Suppressor macrophage (primary cell): ENCODE measurements at places on chromosomes 4 and X.

DNA sequence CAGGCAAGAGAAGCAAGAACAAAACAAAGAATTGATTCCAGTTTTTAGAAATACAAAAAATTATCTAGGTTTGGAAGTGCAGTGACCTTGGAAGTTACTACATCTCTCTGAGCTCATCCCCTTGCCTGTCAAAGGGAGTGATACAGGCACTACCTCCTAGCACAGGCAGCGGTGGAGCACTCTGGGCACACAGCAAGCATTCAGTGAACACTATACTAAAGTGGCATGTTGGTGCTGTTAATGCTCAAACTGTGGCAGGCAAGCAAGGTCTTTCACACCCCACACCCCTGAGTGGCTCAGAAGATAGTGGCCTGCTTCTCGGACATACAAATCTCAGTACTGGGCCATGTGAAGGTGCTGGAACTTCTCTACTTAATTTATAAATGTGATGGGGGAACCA lies 51.2 kb downstream of the DRD5 start:
- DNase-seq, result no peak

DNA sequence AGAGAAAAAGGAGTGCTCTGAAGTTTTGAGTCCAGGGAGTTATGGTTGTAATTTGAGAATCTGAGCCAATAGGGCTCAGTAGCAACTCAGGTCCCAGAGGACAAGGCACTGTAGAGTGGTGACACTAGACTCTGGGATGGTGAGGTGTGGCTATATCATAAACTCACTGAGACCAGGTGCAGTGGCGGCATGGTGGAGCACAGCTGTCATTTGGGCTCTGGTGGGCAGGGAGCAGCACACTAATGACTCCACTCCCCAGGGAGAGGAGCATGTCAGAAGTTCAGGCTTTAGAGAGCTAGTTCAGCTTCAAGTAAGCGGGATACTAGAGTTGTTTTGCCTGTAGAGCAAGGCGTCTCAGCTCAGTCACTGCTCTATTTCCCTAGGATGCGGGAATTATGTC lies 165.4 kb upstream of the USP38 start:
- no peak for DNase-seq

DNA sequence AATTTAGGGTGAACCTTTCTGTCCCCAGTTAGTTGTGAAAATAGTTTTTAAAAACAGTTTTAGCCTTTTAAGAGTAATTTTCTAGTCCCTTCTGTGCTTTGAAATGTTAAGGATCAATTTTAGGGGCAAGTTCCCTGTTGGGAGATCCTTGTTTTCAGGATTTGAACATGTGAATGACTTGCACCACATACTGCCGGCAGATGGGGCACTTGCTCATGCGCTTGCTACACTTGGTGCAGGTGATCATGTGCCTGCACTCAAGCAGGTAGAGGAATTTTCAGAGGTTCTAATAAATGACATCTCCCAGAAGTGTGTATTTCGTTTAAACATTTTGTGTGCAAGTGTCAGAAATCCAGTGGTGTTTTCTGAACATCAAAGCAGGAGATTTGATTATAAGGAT lies 195.9 kb downstream of the CHM start:
- DNase-seq, result peak; percentile 14

DNA sequence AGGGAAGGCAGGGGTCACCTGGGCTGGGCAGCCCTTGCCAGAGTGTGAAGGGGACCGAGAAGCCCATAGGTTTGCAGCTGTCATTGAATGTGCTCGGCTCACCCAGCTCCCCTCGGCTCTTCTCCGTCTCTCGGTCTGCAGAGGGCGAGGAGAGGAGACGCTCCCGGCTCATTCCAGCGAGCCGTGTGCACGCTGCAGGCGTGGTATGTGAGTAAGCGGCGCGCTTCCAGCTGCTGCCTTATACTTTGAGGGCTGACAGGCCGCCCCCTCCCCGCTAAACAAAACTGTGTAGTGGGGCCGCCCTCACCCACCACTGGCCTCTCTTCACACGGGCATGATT lies 23.0 kb upstream of the BCORL1 start:
- no peak for DNase-seq

DNA sequence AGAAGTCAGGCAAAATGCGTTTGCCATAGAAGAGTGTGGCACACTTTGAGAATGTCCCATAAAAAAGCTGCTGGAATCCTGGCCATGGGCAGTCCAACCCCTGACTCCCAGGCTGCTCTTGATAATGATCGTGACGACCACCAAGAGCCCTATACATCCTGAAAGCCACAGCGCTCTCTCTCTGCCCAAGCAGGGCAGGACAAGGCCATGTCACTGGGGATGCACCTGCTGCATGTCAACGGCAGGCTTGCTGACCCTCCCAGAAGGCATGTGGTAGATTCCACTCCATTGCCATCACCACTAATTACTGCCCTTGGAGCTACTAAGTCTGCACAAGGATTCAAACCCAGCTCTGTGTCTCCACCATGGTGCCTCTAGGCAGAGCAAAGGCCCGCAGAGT lies 144.5 kb downstream of the EVC2 start:
- no peak for DNase-seq

DNA sequence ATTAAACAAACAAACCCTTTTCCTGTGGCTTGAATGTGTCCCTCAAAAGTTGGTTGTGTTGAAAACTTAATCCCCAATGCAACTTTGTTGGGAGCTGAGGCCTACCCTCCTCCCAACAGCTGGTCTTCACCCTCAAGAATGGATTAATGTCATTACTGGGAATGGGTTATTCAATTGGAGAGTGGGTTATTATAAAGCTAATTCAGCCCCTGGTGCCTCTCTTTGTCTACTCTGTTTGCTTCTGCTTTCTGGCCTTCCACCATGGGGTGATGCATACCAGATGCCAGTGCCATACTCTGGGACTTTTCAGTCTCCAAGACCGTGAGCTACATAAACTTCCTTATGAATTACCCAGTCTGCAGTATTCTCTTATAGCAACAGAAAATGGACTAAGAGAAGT lies 706.5 kb downstream of the CCSER1 start:
- DNase-seq, result no peak

DNA sequence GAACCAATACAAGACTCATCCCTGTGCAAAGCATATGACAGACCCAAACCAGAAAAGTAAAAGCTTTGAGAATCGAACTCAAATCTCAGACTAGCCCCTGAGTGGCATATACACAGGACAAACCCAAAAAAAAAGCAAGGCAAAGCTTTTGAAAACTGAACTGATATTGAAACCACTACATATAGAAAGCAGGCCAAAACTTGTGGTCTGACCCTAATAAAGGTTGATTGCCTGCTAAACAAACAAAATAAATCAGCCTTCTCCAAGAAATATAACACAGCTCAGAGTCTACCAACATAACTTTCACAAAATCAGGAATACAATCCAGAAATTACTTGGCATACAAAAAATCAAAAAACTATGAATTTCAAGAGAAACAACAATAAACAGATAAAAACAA lies 40.3 kb downstream of the LRBA start:
- DNase-seq, result no peak

GRCh38 chrX:112642349-112642748 lies 37.4 kb downstream of the LHFPL1 start:
- DNase-seq, result peak; percentile 33

GRCh38 chr4:107804956-107805355 lies 19.8 kb upstream of the SGMS2 start:
- DNase-seq, result peak; percentile 33

- DNase-seq, result no peak
Measured at GRCh38 chrX:116417214-116417613, 19.2 kb upstream of the SLC6A14 start.

DNA sequence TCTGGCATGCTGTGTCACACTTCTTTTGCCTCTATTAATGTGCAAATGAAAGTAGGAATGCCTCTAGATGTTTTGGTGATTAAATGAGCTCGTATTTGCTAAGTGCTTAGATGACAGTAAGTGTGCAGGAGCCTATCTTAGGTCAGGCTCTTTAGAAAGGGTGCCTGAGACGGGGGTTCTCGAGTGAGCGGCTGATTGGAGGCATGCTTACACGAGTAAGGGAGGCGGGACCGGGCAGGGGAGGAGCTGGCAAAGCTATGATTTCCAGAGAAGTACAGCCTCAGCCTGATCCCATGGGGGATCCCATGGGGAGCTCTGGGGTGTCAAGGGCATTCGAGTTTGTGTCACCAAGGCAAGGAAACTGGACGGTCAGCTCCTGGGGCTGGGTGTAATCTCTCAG lies 44.8 kb downstream of the CLDN34 start:
- no peak for DNase-seq

DNA sequence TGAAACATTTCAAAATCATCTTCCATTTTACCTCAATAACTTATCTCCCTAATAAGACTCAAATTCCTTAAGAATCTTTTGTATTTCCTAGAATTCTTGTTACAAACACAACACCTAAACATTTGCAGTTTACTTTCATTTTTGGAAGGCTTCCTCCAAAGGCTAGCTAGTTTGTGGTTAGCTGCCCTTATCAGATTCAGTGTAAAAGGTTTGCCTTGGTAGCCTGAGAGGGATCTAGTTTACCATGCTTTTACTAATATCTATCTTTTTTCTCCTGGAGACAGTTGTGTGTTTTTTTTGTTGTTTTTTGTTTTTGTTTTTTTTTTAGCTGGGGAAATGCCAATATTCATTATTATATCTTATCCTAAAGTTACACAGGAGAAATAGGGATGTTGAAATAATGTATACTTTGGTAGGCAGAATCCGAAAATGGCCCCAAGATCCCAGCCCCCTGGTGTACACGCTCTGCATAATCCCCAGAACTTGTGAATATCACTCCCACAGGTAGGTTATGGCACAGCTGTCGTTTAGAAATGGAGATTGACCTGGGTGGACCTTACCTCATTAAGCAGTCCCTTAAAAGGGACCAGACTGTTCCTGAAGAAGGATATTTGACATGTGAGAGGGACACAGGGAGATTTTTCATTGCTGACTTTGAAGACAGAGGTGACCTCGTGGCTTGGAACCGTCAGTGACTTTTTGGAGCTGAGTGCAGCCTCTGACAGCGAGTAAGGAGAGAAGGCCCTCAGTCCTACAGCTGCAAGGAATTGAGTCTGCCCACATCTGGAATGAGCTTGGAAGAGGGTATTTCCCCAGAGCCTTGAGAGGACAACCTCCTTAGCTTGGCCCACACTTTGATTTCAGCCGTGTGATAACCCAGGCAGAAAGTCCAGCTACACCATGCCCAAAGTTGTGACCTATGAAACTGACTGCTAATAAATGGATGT lies 33.4 kb downstream of the SEPTIN11 start:
- no peak for DNase-seq

DNA sequence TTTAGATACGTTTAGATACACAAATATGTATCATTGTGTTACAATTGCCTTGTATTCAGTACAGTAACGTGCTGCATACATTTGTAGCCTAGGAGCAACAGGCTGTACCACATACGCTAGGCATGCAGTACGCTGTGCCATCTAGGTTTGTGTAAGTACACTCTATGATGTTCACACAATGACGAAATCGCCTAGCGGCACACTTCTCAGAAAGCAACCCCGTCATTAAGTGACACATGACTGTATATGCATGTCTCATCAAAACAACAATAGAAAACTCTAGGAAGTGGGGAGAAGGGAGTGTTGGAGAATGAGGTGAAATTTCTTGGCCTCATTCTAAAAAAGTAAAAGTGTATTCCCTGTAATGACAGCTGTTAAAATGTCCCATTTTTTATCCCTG lies 32.7 kb downstream of the CCDC149 start:
- DNase-seq, result peak; percentile 68

- DNase-seq, result no peak
Measured at GRCh38 chr4:7903791-7904516, 35.7 kb downstream of the AFAP1 start.

GRCh38 chr4:130712038-130712437 lies 1616.1 kb downstream of the C4orf33 start:
- DNase-seq, result no peak

DNA sequence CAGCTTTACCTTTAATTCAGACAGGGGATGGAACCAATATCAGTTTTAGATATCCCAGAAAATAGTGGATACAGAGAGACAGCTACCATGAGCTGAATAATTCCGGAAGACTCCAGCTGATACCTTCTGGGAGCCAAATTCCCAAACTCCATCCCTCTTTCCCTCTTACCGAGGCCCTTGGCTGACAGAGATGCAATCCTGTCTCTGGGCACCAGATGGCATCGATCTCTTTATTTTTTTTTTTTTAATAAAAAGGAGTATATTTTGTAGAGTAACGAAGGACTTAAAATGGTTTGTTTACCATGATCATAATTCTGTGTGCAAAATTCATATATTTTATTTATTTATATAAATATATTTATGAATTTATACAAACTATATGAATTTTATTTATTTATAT lies 31.0 kb downstream of the RAB40A start:
- no peak for DNase-seq

- DNase-seq, result no peak
Measured at GRCh38 chr4:1448589-1449420, 42.6 kb upstream of the NKX1-1 start.

GRCh38 chrX:68599256-68600152 lies 48.0 kb upstream of the STARD8 start:
- peak; percentile 11 for DNase-seq

- peak; percentile 28 for DNase-seq
Measured at GRCh38 chr4:83043801-83044407, 8.9 kb downstream of the COPS4 start.

DNA sequence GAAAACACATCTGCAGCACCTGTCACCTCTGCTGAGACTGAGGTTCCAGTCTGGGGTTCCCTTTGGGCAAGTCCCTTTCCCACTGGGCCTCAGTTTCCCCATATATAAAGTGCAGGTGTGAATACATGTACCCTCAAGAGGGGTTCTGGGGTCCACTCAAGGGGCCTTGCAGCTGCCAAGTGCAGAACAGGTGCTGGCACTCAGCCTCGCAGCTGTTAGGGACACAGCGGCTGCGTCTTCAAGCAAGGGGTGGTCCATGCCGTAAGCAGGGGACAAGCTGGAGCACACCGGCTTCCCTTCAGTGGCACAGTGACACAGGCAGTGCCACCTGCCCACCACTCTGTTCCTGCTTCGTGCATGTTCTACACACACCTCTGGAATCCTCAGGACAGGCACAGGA lies 86.9 kb upstream of the PSAPL1 start:
- no peak for DNase-seq

DNA sequence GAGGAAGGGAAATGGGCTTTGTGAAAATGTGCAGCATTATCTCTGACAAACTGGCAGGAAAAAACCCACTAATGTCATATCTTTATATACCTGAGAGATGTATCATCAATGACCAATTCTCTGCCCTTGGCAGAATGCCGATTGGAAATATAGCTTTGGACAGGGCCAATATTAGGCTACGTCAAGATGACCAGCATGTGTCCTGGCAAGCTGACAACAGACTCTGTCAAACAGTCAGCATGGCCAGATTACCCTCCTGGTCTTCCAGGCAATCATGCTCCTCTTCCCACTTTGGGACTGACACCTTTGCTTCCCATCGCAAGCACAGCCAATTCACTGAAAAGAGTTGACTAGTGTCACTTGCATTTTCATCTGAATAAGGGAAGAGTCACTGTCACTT lies 57.0 kb downstream of the SORBS2 start:
- DNase-seq, result no peak

GRCh38 chr4:180203349-180203748 lies 2039.9 kb upstream of the TENM3 start:
- no peak for DNase-seq

GRCh38 chr4:88585917-88586316 lies 6.4 kb upstream of the HERC3 start:
- DNase-seq, result no peak
